ENCODE measurements at places on chromosomes 7 and 10.

DNA sequence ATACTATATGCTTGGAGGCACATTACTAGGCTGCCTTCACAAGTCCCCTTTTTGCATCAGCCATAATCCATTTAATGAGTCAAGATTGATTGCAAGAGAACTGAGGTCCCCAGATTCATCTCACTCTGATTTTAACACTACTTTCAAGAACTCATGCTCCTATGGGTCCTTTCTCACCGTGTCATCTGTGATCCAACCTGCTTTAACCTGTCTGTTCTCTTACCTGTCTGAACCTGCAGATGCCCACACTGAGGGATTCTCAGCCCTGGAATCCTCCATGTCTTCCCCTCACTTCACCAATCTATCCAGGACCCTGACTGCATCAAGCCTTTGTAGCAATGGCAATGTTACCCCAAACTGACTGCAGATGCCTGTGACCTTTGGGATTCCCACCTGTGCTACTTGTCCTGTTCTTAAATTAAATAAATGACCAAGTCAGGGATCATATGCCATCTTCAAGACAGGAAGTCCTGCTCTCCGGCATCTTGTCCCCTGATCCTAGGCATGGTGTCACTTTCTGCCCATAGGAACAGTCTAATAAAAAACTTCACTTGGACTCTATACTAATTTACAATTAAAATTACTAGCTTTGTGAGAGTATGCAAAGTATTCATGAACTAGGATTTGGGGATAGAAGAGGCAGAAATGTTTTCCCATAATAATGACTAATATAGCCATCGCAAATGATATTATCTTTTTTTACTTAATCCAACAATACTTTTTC lies 25.9 kb upstream of the GOT1 start:
- no peak for DNase-seq

- DNase-seq = no peak
Observed at GRCh38 chr10:75723319-75723980, 292.0 kb downstream of the LRMDA start.

- peak; percentile 88 for DNase-seq
Observed at GRCh38 chr7:42931834-42932651, at the start of the genes MRPL32 and PSMA2. Gene MRPL32, plus strand, starts transcription at chr7:42932376. Its CDS starts 11 bp downstream, at chr7:42932387. Gene PSMA2, minus strand, starts transcription at chr7:42932174. Its CDS starts 16 bp downstream, at chr7:42932158.

DNA sequence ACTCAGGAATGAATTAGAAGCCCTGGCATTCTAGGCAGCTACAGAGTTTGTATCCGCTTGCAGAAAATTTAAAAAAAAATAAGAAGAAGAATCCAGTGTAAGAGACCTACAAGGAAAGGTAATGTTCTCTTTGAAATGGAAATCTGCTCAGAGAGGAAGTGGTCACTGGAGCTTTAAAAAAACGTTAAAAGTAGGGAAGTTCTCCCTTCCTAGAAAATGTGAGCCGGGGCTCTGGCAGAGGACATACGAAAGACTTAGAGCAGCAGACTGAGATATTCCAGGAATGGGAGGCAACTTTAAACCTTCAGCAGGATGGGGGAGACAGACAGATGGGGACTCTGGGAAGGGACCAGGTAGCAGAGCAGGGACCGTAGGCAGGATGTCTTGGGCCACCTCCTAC lies 149.4 kb upstream of the NPS start:
- no peak for DNase-seq

- DNase-seq = no peak
Observed at GRCh38 chr10:34046506-34047034, 712.1 kb upstream of the NRP1 start.

DNA sequence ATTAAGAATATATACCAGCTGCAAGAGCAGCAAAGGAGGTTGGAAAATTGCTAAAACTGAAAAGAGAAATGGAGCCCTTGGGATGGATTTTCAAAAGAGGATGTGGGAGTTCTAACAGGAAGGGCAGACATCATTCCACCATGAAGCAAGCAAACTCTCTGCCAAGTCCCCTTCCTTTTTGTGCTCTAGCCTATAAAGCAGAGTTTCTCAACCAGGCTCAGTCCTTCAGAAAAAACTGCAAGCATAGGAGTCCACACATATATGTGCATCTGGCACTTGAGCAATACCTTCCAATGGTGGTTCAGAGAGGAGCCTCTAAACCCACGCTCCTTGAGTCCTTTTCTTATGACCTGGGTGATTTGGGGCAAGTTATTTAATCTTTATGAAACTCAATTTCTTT lies 98.6 kb upstream of the MKX start:
- DNase-seq = no peak

All from activated T-cell treated with anti-CD3 and anti-CD28 coated beads, Interleukin-2, amount 50 U/mL, for 4 hours (primary cell).